NCI-H510A treated with DMSO at 0.1 percent for 48 hours (cell line): ENCODE measurements at places on chromosomes 3 and 15.
A peak's percentile ranks its signal among the peaks of the same experiment; 100 is the strongest.

GRCh38 chr15:88833731-88834100, 30.5 kb downstream of the ACAN start:
- DNase-seq: no peak

- no peak for DNase-seq
Measured at GRCh38 chr15:58306591-58307312, 125.0 kb upstream of the LIPC start.

DNA sequence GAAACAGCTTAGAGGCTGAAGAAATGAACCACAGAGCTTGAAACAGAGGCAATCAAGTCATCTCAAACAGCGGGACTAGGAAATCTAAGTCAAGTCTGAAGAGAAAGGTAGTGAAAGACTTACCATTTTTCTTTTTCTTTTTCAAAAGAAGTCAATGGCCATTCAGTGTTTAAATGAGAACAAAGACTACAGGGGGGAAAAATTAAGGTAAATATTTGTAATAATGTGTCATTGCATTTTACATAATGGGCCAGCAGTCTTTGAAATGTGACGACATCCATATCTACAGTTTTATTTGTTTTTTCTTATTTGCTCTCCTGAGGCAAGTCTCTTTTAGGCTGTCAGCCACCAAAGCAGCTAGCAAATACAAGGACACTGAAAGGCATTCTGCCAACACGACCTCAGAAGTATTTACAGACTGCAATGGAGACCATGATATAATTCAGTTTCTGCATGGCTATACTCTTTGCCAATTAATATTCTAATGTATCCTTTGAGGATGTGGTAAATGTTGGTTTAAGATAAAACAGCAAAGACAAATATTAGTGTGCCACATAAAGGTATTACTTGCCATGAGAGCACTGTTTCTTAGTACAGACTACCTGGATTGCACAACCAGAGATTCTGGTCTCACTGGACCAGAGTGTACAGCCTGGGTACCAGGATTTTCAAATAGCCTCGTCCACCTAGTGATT, 307.0 kb upstream of the THBS1 start:
- peak; percentile 59 for DNase-seq

GRCh38 chr3:138971766-138972320, 24.8 kb downstream of the FOXL2NB start:
- no peak for DNase-seq

DNA sequence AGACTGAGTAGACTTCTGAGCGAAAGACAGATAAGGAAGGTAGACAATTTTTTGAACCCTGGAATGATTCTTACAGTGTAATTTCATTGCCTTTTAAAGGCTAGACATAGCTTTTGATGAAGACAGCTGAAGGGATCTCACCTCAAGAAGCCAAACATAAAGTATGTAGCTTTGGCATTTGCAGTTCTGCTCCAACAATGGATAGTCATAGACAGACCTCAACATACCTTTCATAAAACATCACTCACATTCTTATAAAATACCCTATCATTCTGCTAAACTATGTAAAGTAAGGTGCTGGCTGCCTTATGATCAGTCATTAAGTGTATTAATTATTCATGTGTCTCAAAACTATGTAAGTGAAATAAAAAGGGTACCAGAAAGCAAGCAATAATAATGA, 70.0 kb downstream of the UBE3A start:
- DNase-seq: no peak

GRCh38 chr15:69305204-69305931, 6.7 kb downstream of the PAQR5 start:
- no peak for DNase-seq

DNA sequence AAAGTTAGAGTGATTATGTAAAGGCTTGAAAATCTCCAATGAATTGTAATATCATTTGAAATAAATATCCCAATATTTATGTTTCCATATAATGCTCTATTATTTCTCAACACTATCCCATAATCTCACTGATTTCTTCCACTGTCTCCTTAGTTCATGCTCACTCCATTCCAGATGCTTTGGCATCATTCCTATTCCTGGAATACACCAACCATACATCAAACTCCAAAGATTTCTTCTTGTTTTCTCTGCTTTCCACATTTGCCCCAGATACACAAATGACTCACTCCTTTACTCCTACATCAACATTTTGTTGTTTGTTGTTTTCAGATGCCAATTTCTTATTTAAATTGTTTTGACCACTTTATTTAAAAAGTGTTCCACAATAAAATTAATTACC, 1390.8 kb downstream of the ZPLD1 start:
- DNase-seq: no peak

- no peak for DNase-seq
Measured at GRCh38 chr3:186012137-186012536, 74.3 kb upstream of the TRA2B start.

GRCh38 chr3:143389388-143389787, 269.8 kb downstream of the CHST2 start:
- no peak for DNase-seq

GRCh38 chr3:19948226-19948591, 1.3 kb downstream of the RAB5A start:
- no peak for DNase-seq

GRCh38 chr3:17088017-17088416, 203.3 kb downstream of the PLCL2 start:
- no peak for DNase-seq

DNA sequence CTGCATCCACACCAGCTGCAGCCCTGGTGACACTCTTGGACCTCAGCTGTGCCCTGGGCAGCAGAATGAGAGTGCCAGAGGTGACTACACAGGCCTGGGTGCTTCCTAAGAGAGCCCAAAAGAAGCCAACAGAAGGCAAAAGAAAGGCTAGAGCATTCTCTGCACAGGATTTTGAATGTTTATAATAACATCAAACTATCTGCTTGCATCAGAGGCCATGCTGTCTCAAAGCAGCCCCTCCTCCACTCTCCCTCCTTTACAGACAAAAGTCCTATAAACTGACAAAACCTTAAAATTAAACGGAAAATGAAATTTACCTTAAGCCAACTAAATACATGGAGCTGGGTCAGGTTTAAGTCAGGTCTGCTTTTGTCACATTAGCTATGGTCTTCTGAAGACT, 95.6 kb downstream of the ETFA start:
- no peak for DNase-seq
